HT-29 (cell line): ENCODE measurements at places on chromosomes 13 and 19.

DNA sequence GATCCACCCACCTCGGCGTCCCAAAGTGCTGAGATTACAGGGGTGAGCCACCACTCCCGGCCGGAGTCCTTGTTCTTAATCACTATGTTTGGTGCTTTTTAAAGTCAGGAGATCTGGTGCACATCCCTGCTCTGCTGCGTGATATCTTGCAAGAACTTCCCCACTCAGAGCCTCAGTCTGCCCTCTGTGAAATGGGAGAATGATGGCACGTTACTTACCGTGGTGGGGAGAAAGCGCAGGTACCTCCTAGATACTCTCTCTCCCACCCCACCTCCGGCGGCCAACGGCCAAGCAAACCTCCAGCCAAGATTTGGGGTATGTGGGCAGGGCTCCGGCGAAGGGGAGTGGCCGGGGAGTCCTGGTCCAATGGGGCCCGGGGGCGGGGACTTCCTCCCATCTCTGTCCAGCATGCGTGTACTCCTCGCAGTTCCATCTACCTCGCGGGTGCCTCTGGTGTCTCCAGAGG is at the start of gene RYR1:
TSS of gene RYR1 (plus strand) at position 424 of the 466 bp plus-strand sequence. CDS start 139 bp downstream, outside the sequence.
- DNase-seq = no peak

- DNase-seq = peak; percentile 53
Measured at GRCh38 chr13:32381539-32381938, 46.4 kb downstream of the N4BP2L1 start.

GRCh38 chr19:44925114-44925891 is 10.9 kb downstream of the APOC1 start:
- no peak for DNase-seq

DNA sequence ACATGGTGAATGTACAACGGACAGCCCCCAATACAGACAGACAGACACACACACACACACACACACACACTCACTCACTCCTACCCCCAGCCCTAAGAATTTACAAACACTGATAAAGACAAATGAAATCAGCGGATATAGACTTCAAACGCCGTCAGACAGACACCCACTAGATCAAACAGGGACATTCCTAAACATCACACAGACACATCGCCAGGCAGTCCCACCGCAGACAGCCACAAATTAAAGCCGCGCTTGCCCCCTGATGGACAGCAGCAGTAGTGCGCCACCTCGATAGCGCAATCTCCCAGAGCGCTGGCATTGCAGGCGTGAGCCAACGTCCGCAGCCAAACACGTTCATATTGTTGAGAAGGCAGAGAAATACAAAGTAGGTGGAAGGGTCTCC is 24.7 kb upstream of the ADGRE1 start:
- DNase-seq = peak; percentile 81

DNA sequence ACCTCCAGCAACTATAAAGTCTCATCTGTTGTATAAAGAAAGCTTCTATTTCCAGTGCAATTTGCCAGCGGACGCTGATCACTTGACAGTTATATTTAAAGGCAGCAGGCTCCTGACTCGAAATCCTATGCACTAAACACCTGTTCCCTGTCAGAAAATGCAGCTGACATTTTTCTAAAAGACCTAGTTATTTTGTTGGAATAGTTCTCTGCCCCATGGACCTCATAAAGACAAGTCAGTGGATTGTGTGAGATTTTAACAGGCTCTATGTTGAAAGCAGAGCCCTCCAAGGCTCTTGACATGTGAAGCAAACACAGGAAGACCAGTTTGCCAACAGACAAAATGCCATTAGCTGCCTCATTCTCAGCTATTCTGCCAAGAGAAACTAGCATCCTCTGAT is 304.7 kb upstream of the KLF12 start:
- no peak for DNase-seq

- DNase-seq = no peak
Measured at GRCh38 chr19:28920269-28921066, 292.5 kb downstream of the UQCRFS1 start.

DNA sequence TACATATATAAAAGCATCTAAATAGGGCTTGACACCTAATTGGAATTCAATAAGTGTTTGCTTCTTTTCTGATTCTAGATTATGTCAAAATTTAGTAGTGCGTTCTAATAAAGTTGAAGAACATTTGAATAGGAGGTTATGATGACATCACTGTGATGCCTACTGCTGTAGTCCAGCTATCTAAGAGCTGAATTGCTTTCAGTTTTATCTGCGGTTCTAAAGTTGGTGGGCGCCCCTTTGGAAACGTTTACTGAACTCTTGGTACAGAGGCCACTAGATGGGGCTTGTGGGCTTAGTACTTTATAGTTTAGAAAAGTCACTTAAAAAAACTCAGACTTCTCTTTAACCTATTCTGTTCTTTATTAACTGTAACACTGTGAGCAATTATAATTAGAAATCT is 776.9 kb downstream of the GPC5 start:
- peak; percentile 43 for DNase-seq

- peak; percentile 30 for DNase-seq
Measured at GRCh38 chr19:38139122-38139521, 84.9 kb downstream of the DPF1 start.

GRCh38 chr13:31790992-31791391 is 51.7 kb downstream of the RXFP2 start:
- no peak for DNase-seq

DNA sequence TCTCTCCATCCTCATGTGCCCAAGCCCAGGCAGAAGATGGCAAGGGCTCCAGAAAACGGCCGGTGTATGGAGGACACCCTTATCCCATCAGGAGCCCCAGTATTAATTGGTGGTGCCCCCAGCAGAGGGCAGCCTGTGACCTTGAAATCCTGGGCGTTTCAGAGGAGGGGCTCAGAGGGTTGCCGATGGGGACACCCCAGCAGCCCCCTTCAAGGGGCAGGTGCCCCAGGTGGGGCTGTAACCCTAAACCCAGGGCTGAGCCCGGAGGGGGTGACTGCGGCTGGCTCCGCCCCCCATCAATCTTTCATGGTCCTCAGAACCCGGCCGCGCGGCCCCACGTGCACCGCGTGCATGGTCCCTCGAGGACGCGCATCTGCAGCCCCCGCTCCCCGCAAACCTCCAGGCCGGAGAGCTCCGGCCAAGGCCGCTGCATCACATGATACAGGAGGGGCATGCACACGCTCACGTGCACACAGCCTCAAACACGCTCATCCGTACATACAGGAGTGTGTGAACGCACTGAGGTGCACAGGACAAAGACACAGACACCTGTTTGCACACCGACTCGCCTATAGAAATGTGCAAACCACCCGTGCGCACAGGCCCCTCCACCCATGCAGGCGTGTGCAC is 949 bp downstream of the RAB3A start:
- DNase-seq = no peak

DNA sequence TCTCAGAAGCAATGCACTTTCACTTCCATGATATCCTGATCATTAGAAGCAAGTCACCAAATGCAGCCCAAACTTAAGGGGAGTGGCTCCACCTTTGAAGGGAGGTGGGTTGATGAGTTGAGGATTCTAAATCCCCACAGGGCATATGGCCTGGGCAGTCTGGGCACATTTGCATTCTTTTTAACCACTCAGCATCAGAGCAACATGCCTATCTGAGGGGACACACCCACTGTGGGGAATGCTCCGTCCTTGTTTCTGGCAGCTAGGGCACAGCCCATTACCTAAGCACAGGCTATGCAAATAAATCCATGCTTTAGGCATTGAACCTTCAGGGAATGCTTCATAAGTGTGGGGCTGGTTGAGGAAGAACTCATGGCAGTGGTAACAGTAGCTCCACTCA is 12.3 kb upstream of the SACS start:
- DNase-seq = no peak

DNA sequence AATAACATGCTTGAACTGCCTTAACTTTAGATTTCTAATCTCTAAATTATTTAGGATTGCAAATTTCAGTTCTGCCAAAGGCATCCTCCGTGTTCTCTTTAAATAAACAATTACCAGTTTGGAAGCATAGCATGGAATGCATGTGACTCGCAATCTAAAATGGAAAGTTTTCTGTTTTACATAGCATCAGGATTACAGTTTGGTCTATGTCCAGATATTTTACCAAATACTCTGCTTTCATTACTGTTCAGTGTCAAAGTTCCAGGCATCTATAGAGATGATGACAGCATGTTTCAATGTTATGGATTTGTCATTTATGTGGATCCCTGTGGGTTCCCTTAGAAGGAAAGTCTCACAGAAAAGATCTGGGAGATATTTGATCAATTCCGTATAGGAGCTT is 16.8 kb downstream of the FLT1 start:
- no peak for DNase-seq

GRCh38 chr13:23845105-23845725 is 44.0 kb downstream of the MIPEP start:
- no peak for DNase-seq

- no peak for DNase-seq
Measured at GRCh38 chr19:2579678-2580280, 103.9 kb downstream of the GADD45B start.

DNA sequence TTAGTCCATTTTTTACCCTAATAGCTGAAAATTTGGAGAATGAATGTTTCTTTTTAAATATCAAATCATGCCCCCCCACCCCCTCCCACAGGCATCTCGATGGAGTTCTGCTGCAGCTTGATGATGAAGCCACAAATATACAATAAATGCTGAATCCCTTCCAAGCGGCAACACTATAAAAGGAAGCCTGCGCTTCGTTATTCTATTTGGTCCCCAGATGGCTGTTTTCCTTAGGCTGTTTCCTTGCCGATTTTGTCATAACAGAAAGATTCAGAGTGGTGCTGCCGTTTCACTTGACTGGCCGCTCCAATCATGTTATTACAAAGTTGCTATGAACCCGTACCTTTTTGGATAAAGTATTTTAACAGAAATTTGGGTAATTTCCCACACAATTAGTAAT is 79.5 kb downstream of the MYO16 start:
- no peak for DNase-seq

- DNase-seq = peak; percentile 39
Measured at GRCh38 chr13:38045278-38046048, 175.9 kb upstream of the TRPC4 start.

DNA sequence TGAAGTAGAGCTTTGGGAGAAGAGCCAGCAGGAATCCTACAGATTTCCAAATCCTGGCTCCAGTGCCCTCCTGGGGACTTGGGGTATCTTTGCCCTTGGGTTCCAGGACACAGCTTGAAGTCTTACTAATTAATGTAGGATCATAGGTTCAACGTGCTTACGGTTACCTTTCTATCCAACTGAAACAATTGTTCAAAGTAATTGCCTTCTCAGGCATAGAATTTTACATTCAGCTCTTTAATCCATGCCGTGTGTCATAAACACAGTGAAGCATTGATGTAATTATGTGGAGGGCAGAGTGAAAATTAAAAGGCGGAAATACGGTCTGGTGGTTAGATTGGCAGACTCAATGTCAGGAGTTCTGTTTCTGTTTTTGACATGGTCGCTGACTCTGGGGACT is 170.4 kb downstream of the COG6 start:
- DNase-seq = no peak

DNA sequence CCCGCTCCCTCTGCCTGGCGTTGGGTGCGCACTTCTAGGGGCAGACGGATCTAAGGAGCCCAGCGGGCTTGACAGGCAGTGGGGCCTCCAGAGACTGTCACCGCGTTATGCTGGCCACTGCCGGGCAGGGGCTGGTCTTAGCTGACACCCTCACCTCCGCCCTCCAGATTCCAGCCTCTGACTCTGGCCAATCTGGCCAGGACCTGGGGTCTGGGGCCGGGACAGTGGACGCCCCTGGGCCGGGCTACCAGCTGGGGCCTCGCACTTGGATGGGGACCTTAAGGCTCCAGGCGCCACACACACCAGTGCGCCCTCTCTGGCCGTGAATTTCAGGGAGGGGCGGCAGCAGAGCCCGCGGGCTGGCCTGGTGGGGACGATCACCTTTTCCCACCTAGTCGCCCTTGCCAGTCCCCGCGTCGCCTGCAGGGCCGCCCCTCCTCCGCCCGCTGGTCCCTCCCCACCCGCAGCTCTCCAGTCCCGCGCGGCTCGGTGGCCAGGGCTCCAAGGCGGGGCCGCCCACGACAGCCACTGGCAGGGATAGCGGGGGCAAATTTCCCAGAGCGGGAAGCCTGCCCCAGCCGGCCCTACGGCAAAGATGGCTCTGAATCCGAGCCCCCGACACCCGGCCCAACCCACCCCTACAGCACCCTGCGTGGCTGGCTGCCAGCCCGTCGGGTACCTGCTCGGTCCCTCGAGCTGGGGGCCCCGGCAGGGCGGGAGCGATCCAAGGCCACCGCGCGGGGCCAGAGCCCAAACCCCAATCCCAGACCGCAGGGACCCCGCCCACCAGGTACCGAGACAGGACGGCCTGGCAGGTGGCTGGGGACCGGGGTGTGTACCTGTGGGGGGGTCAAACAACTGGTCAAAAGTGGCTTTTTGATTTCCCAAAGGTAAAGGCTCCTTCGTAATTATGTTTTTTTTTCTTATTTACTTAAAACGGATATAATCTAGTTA is 6.1 kb upstream of the ZNF98 start:
- no peak for DNase-seq
